GM12864 (cell line): ENCODE measurements at places on chromosomes 3 and 15.
A peak's percentile ranks its signal among the peaks of the same experiment; 100 is the strongest.

- DNase-seq = no peak
Observed at GRCh38 chr3:52507359-52507758, 12.2 kb downstream of the STAB1 start.

- DNase-seq = no peak
Observed at GRCh38 chr3:66200786-66201185, 20.0 kb upstream of the SLC25A26 start.

GRCh38 chr15:52303093-52303772 lies 7.6 kb upstream of the MYO5C start:
- no peak for DNase-seq

DNA sequence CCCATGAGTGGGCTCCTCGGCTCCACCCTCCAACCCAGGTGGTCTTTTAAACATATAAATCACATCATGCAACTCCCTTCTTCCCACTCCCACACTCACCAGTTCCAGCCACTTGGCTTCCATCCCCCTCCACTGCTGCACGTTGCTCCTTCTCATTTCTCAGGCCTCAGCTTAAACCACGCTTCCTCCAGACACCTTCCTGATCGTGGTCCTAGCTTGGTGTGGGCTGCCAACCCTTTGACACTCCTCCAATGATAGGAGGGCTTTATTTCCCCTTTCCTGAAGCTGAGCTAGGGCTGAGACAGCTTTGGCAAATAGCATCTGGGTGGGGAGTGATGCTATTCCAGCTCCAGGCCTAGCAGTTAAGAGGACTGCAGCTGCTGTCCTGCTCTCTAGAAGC lies 130.1 kb downstream of the SRGAP3 start:
- DNase-seq = no peak

DNA sequence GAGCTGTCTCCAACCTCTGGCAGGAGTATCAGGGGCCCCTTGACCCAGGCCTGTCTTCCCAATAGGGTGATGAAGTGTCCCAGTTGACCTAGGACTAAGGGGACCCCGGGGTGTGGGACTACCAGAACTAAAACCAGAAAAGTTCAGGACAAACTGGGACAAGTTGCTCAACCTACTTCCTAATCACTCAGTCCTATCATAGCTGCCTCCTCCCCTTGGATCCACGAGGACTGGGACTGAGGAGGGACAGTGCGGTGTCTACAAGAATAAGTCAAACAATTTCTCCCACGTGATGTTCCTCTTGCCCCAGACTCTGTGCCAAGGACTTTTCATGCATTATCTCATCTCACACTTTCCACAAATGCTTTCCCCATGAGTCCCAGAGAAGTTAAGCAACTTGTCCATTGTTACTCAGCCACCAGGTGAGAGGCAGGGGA lies 49.4 kb upstream of the SLCO2A1 start:
- DNase-seq = no peak

DNA sequence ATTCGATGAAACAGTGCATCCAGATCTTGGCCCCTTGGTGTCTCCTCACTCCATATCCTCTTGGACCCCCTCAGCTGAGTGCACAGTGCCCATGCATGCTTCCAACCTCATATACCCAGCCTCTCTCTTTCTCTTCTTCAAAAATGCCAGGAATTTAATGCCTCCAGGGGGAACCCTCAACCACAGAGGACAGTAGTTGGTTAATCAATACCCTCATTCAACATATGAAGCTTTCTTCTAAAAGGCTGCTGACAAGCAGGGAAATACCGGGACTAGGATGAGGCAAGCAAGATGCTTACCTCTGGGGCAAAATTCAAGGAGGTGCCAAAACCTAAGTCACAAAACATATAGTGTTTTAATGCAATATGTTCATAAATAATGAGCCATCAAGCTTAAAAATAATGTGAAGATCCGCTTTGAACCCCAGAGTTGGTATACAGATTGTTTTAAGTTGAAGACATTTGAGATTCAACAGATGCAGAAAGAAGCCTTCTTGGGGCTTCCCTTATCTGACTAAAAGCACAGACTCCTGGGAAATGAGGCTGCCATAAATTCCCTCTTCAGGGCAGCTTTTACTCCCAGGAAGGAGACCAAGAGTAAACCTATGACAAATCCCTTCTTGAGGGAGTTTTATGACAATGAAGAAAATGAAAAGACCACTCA lies 48.2 kb upstream of the FHIT start:
- no peak for DNase-seq

DNA sequence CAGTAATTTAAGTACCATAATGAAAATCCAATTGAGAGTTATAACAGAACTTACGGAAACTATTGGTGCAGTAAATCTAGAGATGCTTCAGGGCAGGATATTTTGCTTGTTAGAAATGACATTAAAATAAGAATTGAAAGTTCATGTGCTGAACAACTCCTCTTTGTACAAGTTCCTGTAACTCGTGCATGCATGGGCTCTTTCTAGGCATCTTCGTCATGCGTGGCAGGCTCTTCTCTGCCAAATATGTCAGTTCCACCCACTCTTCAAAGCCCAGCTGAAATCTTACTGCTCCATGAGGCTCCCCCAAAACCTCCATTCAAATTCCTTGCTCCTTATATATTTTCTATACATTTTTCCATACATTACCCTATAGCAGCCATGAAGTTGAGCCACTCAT lies 48.7 kb downstream of the FBN1 start:
- DNase-seq = no peak

DNA sequence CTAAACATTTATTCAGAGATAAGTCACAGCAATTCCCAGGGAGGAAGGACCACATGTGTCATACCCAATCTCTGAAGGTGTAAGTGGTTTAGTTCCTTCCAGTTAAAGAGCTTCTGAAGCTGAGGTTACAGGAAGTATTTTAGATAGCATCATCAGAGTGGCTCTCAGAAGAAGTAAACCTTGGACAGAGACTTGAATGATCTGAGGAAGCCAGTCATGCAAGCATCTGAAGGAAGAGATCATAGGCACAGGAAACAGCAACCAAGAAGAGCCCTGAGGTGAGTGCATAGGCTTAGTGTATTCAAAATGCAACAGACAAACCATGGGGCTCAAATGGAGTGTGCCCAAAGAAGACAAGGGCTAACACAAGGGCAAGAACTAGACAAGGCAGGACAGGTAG lies 210.3 kb downstream of the ULK4 start:
- DNase-seq = no peak

- no peak for DNase-seq
Observed at GRCh38 chr3:1214933-1215332, 122.1 kb downstream of the CNTN6 start.

DNA sequence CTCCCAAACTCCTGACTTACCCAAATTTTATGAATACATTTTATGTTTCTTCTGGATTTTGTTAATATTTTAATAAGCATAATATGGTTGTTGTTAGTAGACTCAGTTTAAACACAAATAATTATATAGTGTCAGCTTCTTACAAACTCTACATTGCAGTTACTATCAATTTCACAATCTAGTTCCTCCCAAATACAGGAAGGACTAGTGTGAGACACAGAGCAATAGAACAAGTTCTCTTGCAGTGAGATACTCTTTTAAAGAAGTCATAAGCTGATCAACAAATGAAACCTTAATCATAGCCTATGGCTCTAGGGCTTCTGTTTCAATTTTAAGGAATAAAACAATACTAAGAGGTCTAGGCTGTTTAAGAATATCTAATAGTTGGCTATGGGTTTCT lies 86.1 kb downstream of the SAMMSON start:
- no peak for DNase-seq

GRCh38 chr3:144028798-144029411 lies 57.3 kb downstream of the DIPK2A start:
- DNase-seq = peak; percentile 76

- DNase-seq = no peak
Observed at GRCh38 chr15:79212589-79213157, 69.8 kb upstream of the ANKRD34C start.

GRCh38 chr3:32450426-32450825 lies 52.2 kb downstream of the CMTM6 start:
- no peak for DNase-seq

DNA sequence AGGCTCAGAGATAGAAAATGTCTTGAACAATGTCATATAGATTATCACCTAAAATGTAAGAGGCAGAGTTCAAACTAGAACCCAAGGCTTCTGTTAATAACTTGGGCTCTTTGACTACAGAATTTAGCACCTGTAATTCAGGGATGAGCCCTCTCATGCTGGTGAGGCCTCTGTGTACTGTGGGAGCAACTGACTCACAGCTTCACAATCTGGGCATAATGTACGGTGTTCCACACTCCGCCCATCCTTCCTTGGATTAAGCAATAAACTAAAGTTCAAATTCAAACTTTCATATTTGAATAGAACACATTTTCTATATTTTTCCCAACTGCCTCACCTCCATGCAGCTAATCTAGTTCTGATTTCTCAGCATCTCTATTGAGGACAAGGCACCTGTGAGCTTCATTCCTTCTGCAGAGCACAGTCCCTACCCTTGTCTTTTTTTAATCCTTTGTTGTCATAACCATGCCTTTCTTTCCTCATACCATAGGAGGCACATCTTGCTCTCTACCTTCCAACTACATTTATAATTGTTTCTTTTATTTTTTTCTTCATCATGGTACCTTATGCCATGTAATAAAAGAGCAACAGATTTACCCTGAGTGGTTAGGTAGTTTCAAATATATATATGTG lies 392.1 kb downstream of the NLGN1 start:
- DNase-seq = no peak

GRCh38 chr3:146250449-146251382 lies at the start of gene PLSCR4:
Gene PLSCR4, minus strand, starts transcription at chr3:146251105. Its CDS starts 29,034 bp downstream, at chr3:146222071.
- DNase-seq = no peak

DNA sequence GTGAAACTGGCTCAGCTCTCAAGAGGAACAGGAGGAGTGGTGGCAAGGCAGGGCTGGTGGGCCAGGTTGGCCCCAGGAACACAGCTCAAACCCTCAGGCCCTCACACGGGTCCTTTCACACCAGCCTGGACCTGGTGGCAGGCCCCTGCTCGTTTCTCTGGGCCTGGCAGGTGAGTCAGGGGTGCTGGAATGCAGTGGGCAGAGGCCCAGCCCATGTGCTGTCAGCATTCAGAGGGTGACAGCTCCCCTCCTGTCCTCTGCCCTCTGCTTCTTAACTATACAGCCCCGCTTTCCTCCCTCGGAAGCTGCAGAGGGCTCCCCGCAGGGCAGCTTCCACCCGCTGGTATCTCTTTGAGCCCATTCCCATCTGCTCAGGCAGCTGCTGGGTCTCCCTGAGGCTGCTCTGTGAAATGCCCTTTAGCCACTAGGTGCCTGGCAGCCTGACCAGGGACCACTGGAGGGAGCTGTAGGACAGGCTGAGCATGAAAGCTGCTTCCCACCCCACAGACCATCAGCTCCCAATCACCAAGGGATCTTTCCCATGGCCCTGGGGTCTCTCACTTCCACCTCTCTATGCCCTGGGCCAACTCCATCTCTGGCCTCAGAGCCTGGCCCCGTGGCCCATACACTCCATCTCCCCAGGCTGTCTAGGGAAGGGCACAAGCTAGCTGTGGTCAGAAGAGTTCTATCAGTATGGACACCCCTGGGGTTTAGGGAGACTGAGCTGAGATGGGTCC lies 24.8 kb downstream of the SHF start:
- peak; percentile 24 for DNase-seq

DNA sequence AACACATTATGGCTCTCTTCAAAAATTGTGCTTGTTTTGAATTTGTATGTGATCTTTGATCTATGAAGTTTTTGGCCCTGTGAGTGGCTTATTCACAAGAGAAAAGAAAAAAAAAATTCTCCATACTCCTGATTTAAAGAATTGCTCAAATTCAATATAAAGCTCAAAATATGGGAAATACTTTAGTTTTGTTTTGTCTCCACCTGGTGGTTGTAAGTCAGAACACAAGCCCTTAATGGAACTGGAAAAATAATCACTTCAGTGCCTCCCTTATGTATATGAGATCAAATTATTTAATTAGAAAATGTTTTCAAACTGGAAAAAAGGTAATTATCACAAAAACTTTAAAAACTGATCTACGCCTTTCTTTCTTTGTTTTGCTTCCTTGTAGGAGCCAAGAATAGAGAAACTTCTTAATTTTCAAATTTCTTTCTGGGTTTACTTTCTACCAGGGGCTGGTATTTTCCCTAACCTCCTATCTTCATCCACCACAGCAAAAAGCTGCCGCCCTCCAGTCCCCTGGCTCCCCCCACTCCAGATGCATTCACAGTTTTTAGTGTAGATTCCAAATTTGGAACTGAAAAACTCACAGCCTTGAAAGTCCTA lies 50.6 kb downstream of the SERP1 start:
- DNase-seq = peak; percentile 19

DNA sequence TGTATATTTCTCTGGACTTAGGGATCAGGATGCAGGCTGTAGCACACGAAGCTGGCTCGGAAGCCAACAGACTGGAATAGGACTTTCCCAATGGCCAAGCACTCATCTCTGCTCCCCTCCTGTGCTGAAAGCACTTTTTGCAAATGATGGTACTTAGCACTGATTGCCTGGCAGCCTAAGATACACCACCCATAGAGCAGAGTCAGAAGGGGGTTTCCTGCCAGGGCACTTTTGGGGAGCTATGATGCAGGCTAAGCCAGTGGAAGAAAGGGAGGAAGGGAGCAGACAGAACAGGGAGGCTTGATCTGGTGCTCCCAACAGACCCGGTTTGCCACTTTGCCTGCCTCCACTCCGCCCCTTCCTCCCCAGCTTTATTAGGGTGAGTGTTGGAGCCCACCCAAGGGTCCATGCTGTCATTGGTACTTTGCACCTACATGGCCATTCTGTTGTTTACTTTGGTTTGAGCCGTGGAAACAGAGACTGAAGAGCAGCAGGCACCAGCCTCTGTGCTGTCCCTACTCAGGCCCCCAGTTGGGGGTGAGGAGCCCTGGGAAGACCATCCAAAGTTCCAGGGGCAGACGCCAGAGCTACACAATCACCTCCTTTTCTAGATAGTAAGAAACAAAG lies 15.9 kb downstream of the BSN start:
- no peak for DNase-seq

GRCh38 chr15:26729581-26729980 lies 43.3 kb downstream of the GABRB3 start:
- DNase-seq = no peak

GRCh38 chr3:106092792-106093191 lies 224.0 kb upstream of the CBLB start:
- DNase-seq = no peak

DNA sequence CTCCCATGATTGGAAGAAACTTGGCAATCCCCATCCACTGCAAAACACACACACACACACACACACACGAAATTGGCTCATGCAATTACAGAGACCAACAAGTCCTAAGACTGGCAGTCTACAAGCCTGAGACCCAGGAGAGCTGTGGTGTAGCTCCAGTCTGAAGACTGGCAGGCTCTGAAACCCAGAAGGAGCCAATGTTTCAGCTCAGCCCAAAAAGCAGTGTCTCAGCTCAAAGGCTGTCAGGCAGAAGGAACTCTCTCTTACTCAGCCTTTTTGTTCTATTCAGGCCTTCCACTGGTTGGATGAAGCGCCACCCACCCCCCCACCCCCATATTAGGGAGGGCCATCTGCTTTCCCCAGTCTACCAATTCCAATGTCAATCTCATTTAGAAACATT lies 32.1 kb downstream of the MESD start:
- DNase-seq = no peak
